RPMI7951 (cell line): ENCODE measurements at places on chromosomes 3 and 15.

DNA sequence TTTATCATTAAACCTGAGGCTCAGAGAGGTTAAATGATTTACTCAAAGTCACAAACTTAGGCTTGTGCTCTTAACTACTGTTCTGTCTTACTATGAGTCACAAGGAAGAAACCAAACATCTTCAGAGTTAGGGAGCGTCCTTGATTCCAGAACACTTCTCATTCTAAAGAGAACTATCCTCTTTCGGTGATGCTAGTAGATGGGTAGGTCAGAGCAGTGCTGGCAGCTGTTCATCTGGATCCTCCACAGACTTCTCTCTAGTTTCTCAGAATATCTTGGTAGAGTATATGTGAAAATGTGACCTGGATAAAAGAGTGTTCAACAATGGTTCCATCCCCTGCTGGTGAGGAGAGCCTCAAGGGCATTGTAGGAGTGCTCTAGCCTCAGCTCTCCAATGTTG lies 3.3 kb downstream of the ARL6IP5 start:
- DNase-seq = peak; percentile 69

- DNase-seq = no peak
Observed at GRCh38 chr15:39690881-39691634, 91.6 kb downstream of the FSIP1 start.

DNA sequence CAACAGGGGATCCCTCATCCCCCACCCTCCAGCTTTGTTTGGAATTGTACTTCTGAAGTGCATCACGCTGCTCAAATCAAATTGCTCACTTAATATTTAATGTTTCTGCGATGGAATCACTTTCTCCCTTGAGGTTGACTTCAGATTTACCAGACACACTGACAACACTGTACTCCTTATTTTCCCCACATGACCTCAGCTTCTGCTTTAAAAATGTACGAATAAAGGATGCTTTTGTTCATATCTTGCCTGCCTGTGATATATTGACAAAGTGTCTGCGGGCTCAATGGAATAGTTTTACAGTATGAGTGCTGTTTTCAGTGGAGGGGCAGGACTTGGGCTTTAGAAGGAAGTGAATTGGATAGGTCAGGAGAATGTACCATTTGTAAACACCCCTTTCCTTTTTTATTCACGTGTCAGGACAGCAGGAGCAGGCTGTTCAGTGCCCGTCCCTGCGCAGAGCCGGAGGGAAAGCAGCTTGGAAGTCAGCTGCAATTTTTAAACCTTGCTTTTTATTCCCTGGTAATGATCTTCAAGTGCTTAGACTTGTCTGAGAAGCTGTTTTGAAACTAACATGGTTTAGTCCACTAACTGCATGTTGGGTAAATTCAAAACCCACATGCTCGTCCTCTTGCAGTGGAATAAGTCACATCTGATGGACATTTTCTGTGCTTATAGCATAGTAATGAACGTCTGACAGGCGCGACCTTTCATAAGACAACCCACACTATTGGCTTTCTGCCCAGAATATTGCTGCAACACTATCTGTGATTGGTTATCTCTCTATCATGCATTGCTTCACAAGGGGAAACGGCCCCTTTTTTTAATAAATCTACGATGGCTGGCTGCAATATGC lies 29.9 kb downstream of the MBNL1 start:
- peak; percentile 94 for DNase-seq

GRCh38 chr3:31895471-31895870 lies 85.6 kb downstream of the OSBPL10 start:
- no peak for DNase-seq

GRCh38 chr15:69272139-69272538 lies 26.6 kb upstream of the PAQR5 start:
- DNase-seq = no peak

- DNase-seq = no peak
Observed at GRCh38 chr3:10332481-10333348, 11.8 kb upstream of the SEC13 start.

DNA sequence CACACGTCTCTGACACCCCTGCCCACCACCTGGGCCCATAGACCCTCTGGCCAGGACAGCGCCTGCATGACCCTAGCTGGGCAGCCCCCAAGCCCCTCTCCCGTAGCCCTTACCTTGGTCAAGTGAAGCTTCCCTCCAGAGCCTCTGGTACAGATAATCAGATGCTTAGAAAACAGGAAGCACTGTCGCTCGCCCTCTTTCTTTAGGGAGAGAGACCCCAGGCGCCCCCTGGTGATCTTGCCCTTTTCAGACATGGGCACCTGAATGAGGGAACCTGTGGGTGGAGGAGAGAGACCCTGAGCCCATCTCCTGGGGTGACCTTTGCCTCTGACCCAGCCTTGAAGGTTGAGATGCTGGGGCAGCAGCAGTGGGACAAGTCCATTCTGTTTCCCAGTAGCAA lies 65.4 kb downstream of the RASGRF1 start:
- DNase-seq = no peak

GRCh38 chr3:190252080-190252479 lies 70.2 kb downstream of the CLDN1 start:
- peak; percentile 55 for DNase-seq

GRCh38 chr3:24315971-24316370 lies 178.7 kb downstream of the THRB start:
- DNase-seq = no peak

GRCh38 chr3:10010421-10010877 lies 15.8 kb upstream of the FANCD2 start:
- no peak for DNase-seq

GRCh38 chr3:128992926-128993460 lies 883 bp downstream of the CFAP92 start:
- DNase-seq = no peak
